ENCODE measurements at places on chromosomes 2 and 18.

DNA sequence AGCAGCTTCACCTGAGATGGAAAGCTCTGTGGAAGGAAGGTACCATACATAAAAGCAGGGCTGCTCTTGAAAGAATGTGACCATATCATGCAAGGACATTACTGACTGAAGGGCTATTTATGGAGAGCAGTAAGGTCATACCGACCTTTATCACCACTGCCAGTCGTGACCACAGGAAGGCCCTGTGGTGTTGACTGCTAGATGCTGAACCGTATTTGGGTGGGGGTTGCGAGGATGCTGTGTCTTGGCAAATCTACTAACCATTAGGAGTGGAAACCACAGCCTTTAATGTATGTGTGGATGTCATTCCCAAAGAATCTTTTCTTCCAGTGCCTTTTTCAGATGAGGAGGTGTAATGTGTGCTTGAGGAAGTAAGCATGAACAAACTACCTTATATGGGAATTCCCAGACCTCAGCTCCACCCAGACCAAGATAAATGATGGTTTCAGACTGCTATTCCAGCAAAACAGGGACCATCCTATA is 60.8 kb downstream of the LIMS1 start:
- no peak for DNase-seq

DNA sequence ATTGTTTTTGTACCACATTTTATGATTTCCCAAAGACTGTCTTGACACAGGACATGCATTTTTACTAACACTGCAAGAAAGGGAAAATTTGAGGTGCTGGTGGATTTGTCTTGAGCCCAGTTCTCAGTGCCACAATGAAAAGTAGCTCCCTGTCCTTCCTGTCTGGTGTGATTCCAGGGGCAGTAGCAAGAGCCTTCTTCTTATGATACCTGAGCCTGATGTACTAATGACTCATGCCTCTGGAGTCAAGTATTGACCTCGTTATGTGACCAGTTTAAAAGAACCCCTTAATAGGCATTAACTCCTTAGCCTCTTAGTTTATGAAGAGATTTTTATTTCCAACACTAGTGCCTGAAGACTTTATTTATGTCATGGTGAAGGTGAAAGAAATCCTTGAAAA is 728.6 kb downstream of the SLC4A3 start:
- no peak for DNase-seq

- DNase-seq: no peak
These were observed 16.6 kb upstream of the GPBAR1 start for GRCh38 chr2:218244204-218244603.

DNA sequence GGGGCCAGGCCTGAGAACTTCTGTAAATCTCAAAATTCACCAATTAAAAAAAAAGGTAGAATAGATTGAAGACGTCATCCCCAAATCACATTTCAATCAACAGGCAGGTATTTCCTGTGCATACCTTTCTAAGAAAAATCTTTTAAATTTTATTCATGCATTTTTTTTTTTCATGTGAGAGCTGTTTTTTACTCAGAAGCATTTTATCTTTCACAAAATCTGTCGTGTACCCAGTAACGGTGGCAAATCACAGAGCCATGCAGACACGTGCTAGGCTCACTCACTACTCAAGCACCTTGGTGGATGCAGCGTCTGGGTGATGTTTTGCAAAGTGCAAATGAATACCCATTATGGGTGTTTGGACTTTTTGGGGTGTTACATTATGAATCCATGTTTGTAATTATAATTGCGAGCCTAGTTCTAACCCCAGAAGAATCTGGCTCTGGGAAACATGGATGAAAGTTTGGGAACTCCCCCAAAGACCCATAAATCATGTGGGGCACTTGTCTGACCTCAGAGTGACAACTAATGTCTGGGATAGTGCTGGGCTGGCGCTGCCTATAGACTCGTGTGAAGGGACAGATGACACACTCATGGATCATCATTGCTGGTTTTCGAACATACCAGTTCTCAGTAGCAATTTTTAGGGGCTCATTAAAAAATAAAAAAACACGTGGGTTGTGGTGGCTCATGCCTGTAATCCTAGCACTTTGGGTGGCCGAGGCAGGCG is 335.2 kb downstream of the LPIN1 start:
- no peak for DNase-seq

DNA sequence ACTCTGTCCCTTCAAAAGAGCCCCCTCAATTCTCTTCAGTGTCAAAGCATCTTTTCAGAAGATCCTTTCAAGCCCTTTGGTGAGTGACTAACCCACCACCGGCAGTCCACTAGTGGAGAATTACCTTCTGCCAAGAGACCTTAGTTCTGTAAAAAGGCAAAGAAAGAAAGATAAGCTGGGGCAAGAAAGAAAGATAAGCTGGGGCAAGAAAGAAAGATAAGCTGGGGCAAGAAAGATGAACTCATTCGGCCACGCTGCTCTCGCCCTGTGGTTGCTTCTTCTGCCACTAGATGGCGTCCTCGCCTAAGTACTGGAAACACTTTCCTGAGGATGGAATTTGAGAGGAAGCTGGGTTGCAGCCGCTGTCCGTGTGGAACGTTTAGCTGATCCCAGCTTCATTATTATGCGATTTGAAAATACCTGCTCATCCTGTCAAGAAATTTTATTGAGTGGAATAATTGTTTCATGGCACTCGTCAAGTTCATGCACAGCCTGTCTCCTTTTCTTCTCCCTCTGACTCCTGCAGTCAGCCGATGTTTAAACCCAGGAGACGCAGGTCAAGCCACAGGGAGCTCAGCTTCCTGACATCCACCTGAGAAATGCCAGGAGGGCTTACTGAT is 17.3 kb upstream of the ANXA4 start:
- peak; percentile 87 for DNase-seq

GRCh38 chr2:109381327-109381820 is 232.4 kb downstream of the SEPTIN10 start:
- DNase-seq: peak; percentile 56

DNA sequence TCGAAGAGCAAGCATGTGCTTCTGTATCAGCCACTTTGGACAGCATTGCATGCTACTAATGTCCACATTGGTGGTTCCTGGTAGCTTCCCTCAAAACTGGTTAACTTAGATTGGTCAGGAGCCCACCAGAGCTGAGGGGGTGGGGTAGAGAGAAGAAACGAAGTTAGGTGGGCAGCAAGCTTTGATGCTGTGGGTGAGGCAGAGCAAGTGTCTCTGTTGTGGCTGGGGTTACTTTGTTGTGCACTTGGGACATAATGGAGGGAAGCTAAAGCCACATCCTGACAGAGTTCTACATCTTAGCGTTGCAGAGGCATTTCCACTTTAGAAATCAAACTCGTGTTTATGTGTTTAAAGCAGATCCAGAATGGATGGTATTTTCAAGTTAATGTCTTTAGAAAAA is 82.7 kb downstream of the FAM168B start:
- no peak for DNase-seq
